ENCODE measurements at places on chromosomes 12 and 14.

- peak; percentile 38 for DNase-seq
Observed at GRCh38 chr12:97535582-97535981, 73.0 kb downstream of the RMST start.

DNA sequence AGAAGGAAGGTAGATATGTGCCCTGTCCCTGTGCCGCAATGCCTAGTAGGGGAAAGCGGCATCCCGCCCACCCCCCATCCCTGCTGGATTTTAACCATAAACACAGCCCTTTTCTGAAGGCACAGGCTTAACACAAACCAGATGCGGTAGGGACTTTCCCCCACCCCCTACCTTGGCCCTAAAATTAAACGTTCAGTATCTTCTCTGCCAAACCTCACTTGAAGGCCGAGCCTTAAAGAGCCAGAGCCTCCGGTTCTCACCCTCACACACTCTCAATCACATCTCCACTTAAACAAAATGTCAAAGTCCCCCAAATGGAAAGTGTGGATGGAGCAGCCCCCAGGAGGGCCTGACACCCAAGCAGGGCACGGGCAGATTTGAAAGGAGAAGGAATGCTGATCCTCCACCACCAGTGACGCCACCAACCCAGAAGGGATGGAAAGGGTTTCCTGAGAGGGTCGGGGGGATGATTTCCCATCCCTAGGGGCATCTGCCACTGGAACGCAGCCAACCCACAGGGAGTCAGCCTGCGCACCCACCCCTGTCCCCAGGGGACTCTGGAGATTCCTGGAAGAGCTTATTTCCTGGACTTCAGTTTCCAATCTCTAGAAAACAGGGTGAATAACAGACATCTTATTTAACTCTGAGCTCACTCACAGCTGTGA is 26.4 kb downstream of the ACTN1 start:
- peak; percentile 82 for DNase-seq

DNA sequence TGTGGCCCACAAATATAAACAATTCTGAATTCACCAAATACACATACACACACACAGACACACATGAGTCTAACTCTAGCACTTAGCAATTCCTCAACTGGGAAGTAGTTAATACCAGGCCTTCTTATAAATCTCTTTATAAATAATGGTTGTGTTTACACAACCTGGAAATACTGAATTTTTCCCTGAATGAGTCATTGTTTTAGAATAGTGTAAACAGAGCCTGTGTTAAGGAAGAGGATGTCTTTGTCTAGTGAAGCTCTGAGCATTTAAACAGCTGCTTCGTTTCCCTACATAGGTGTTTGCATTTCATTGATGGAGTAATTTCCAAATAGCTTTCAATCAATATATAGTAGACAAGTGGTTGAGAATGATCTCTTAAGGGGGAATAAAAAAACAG is 218.8 kb downstream of the BTG1 start:
- peak; percentile 67 for DNase-seq

GRCh38 chr14:74018174-74018585 is 908 bp downstream of the ENTPD5 start:
- DNase-seq: peak; percentile 80

GRCh38 chr14:82190742-82191141 is 657.1 kb upstream of the SEL1L start:
- no peak for DNase-seq

DNA sequence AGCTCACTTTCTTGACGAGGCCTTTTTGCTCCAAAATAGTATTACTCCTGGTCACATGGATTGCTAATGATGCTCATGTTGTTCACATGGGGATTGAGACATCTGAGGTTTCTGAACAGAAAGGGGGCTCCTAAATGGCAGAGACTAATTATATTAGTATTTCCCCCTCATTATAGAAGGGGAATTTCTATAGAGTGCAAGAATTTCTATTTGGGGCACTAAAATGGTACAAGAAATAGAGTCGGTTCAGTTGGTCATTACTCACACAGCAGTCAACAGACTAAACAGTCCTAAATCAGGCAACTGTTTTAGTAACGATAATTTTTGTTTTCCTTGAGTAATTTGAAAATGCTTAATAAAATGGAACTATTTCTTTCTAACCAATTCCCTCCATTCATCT is 108.9 kb downstream of the DACT1 start:
- DNase-seq: no peak

Measured in astrocyte of the spinal cord (primary cell).